ENCODE measurements at places on chromosomes 6 and 20.

DNA sequence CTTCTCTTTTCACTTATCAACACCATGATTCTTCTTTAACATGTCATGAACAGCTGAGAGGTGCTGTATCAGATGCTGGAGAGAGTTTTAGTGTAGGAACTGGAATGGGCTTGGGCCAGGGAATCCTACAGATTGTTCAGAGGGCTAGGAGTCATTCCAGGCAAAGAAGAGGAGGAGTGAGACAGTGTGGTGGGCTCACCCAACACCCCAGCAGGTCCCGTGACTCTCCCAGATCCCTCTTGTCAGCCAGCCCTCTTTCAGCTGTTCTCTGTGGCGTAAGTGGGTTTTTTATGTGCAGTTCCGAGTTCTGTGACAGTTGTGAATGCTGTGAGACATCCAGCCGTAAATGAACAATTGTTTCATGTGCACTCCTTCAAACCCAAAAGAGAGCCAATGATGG lies 31.4 kb upstream of the CEP162 start:
- DNase-seq, result no peak

DNA sequence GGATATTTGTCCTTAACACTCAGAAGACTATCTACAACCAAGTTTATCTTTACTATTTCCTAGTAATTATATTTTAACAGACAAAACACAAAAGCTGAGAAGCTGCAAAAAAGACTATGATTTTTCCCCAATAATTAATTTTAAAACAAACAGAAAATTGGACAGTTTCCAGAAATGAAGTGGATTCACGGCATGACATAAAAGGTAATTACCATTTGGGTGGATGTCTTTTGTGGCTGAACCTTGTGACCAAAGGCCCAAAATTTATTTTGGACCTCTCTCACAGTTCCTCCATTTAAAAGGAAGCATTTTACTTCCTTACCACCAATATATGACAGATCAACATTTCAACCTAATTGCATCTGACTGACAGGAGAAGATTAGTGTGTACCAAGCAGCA lies 90.2 kb downstream of the GMDS start:
- no peak for DNase-seq

GRCh38 chr6:170152989-170153388 lies 137.9 kb downstream of the DLL1 start:
- peak; percentile 27 for DNase-seq

GRCh38 chr6:93735099-93735498 lies 315.7 kb upstream of the EPHA7 start:
- no peak for DNase-seq

- DNase-seq, result no peak
Observed at GRCh38 chr6:134925800-134926199, 24.1 kb downstream of the ALDH8A1 start.

GRCh38 chr6:3393836-3394202 lies 63.0 kb downstream of the SLC22A23 start:
- no peak for DNase-seq

DNA sequence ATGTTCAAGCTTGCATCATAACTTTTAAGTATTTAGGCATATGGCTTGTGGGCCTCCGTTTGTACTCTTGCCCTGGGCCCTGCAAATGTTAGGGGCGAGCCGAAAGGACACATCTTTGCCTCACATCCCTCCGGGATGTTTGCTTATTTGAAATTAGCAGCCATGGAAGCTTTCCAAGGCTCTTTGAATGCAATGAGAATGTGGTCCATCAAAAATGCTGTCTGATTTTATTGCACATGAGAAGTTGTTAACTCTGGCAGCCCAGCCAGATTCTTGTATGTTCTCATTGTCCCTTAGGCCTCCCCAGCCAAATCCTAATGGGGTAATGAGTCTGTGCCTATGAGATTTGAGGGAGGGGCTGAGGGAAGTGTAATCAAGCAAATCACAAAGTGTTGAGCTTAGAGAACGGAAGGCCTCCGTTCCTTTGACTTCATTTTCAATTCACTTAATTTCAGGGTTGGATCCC lies 261.2 kb upstream of the MARCKS start:
- DNase-seq, result no peak

DNA sequence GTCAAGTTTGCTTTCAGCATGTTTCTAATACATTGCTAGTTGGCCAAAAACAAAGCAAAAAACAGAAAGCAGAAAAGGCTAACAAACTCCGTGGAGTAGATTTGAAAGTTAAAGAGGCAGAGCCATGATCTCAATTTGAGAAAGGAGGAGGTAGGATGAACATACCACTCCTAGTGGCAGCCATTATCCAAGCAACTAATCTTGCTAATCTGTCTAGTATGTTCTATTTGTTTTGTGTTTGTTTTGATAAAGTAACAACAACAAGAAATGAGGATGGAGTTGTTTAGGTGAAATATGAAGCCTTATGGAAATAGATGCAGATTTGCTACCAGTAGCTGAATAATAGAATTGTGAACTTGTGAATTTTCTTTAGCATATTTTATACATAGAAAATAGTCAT lies 295.5 kb upstream of the PRDM1 start:
- no peak for DNase-seq

DNA sequence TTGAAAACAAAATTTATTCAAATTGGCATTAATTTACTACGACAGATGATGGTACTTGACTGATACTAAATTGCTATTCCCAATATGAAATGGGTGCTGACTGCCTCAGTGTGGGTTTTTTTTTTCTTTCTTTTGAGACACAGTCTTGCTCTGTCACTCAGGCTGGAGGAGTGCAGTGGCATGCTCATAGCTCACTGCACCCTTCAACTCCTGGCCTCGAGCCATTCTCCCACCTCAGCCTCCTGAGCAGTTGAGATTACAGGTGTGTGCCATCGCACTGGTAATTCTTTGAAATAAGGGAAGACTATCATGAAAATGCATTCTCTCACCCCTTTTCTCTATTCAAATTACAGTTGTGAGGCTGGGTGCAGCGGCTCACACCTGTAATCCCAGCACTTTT lies 22.5 kb downstream of the PDSS2 start:
- DNase-seq, result no peak

GRCh38 chr6:105191351-105191750 lies 11.5 kb upstream of the POPDC3 start:
- DNase-seq, result no peak

GRCh38 chr6:85044361-85044760 lies 280.0 kb upstream of the TBX18 start:
- DNase-seq, result no peak

GRCh38 chr6:159079367-159079766 lies 34.6 kb upstream of the TAGAP start:
- no peak for DNase-seq

GRCh38 chr6:142279350-142280180 lies 22.2 kb upstream of the ADGRG6 start:
- DNase-seq, result no peak

GRCh38 chr20:17889226-17889625 lies 79.4 kb downstream of the SNX5 start:
- no peak for DNase-seq

GRCh38 chr6:81589465-81590313 lies 162.8 kb downstream of the TENT5A start:
- no peak for DNase-seq

DNA sequence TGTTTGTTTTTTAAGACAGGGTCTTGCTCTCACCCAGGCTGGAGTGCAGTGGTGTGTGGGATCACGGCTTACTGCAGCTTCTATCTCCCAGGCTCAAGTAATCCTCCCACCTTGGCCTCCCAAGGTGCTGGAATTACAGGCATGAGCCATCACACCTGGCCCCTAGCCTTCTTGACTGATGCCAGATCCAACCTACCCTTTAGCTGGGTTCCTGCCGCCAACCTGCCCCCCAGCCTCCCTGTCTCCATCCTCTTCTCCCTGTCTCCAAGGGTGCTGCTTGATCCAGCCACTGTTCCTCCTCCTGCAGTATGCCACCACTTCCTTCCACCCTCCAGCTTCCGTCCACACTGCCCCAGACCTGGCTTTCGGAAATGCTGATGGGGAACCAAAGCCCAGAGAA lies 3.2 kb upstream of the C20orf144 start:
- DNase-seq, result no peak

- no peak for DNase-seq
Observed at GRCh38 chr6:135627092-135627715, 129.7 kb upstream of the AHI1 start.

DNA sequence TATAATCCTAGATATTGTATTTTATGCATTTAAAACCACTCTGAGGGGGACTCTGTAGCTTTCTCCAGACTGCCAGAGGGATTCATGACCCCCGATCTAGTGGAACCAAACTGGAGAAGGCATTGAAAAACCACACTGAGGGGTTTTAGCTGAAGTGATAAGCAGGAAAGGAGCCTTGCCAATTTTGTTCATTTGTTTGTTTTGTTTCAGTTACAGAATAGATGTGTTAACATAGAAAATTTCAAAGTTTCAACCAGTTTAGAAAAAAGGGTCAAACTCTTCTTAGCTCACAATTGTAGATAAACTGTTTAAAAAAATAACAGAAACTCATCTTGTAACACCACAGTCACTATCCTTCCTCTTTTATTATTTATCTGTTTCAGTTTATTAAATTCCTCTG lies 19.8 kb downstream of the TAB2 start:
- DNase-seq, result no peak

GRCh38 chr6:77425216-77425615 lies 38.1 kb downstream of the HTR1B start:
- no peak for DNase-seq

- DNase-seq, result no peak
Observed at GRCh38 chr6:142867355-142867801, 77.6 kb downstream of the HIVEP2 start.

- DNase-seq, result no peak
Observed at GRCh38 chr20:4147319-4147718, 132.0 kb upstream of the RNF24 start.

DNA sequence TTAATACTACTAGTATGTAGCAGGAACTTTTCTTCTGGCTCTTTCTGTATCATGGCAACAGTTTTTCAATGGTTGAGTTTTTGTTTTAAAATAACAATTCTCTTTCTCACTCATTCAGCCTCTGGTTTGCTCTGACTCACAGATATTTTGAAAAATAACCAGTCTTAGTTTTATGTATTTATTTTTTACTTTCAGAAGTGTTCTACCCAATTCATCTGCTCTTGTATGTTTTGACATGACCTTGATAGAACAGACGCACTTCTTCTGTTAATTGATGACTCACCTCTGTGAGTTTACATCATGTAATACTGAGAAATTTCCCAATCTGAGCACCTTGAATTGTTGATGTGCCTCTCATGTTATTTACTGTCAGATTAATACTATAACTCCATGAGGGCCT lies 178.9 kb downstream of the SASH1 start:
- no peak for DNase-seq

- peak; percentile 92 for DNase-seq
Observed at GRCh38 chr6:149484733-149485700, at the start of gene ZC3H12D. ZC3H12D (minus strand) TSS chr6:149485014; CDS start chr6:149474543, 10,471 bp downstream.

DNA sequence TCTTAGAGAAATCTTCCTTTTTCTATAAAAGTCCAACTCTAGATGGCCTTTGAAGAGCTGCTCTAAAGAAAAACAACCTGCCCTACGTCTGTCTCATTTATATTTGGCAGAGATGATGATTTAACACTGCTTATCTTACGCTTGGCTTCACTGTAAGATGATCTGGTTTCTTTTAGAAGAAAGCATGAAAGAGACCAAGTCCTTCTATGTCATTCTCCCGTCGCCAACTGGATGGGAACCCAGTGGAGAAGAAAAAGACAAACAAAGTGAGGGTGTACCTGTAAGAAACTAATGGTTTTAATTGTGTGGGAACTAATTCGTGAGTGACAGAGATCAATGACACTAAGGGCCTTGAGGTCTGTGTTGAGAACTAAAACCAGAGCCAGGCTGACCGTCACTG lies 92.8 kb downstream of the MBOAT1 start:
- no peak for DNase-seq

DNA sequence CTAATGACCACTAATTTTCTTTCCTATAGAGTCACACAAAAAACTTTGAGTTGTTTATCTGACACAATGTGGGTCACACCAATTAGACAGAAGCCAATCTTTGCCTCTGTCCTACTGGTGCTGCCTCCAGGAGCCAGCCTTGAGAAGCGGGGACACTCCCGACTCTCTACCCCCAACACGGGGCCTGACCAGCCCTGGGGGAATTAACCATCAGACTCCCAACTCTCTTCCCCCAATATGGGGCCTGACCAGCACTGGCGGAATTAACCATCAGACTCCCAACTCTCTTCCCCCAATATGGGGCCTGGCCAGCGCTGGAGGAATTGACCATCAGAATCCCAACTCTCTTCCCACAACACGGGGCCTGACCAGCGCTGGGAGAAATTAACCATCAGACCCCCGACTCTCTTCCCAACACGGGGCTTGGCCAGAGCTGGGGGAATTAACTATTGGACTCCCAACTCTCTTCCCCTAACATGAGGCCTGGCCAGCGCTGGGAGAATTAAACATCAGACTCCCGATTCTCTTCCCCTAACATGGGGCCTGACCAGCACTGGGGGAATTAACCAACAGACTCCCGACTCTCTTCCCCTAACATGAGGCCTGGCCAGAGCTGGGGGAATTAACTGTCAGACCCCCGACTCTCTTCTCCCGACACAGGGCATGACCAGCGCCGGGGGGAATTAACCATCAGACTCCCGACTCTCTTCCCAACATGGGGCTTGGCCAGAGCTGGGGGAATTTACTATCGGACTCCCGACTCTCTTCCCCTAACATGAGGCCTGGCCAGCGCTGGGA lies 12.5 kb downstream of the CST7 start:
- no peak for DNase-seq

DNA sequence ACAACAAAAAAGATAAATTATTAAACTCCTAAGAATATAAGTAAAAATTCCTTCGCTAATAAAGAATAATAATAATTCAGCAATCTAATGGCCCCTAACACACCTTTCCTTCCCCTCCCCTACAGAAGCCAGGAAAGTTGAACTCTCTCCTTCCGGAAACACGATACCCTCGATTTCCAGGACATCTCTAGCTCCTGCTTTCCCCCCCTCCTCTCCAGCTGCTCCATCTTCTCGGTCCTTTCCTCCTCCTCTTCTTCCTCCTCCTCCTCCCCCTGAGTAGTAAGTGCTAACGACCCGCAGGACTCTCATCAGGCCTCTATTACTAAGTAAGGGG lies 603 bp downstream of the TASP1 start:
- DNase-seq, result no peak

GRCh38 chr6:12289933-12290820 lies at the start of gene EDN1:
EDN1 (plus strand) TSS chr6:12290361; CDS start chr6:12290630, 269 bp downstream.
- peak; percentile 76 for DNase-seq

DNA sequence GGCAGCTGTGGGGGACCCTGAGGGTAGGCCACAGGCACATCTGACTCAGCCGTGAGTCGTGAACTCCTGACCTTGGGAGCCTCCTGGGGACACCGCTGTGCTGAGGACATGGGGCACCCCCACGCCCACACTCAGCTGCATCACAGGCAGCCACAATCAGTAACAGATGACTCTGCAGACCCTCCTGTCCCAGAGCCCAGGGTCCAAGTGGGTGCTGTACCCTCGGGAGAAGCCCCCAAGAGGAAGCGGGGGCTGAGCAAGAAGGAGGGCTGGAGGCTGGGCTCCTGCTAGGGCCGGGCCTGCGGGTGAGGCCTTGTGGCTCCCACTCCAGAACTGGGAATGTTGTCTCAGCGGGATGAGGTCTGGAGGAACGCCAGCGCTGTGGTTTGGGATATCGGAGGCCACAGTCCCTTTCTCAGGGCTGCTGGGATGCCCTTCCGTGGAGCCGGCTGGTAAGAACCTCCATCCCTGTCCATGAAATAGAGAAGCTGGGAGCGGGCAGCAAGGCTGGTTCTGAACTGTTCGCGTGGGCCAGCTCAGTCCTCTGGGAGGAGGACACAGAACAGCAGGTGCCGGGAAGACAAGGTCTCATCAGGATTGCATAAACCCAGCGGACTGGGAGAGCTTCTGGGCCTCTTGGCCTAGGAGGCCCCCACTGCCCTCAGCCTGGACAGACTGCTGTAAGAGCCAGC lies 3.1 kb upstream of the LAMA5 start:
- DNase-seq, result peak; percentile 37

- DNase-seq, result no peak
Observed at GRCh38 chr6:149471801-149472200, 13.0 kb downstream of the ZC3H12D start.

Data from activated naive CD4-positive, alpha-beta T cell treated with anti-CD3 and anti-CD28 coated beads for 36 hours (primary cell).